Spleen (tissue), 13 donors: ENCODE measurements at places on chromosomes 5 and 9.

GRCh38 chr9:69093471-69094103, 58.0 kb downstream of the FXN start:
- no peak for DNase-seq

DNA sequence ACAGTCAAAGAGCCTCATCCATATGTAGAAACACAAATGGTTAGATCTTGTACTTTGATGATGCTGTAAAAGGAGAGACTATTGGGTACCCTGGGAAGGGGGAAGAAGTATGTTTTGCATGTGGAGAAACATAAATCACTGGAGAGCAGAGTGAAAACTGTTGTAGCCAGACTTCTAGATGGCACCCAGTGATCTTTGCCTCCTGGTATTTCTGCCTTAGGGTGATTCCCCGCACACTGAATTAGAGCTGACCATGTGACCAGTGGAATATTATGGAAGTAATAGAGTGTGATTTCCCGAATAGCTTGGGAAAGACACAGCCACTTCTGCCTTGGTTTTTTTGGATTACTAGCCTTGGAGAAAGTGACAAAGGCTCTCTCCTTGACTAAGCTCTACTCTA, 174.3 kb downstream of the LPAR1 start:
- no peak for DNase-seq

GRCh38 chr9:27292659-27293405, 4.1 kb downstream of the EQTN start:
- no peak for DNase-seq

- DNase-seq, result peak; percentile 38
Observed at GRCh38 chr9:134606951-134607731, 34.5 kb upstream of the COL5A1 start.

GRCh38 chr5:96896806-96897205, 20.5 kb downstream of the ERAP2 start:
- DNase-seq, result peak; percentile 86

- DNase-seq, result no peak
Observed at GRCh38 chr5:93076096-93076495, 504.9 kb downstream of the NR2F1-AS1 start.

- no peak for DNase-seq
Observed at GRCh38 chr5:10704949-10705621, 55.9 kb downstream of the DAP start.

- no peak for DNase-seq
Observed at GRCh38 chr9:84969084-84969483, 299.6 kb downstream of the NTRK2 start.

DNA sequence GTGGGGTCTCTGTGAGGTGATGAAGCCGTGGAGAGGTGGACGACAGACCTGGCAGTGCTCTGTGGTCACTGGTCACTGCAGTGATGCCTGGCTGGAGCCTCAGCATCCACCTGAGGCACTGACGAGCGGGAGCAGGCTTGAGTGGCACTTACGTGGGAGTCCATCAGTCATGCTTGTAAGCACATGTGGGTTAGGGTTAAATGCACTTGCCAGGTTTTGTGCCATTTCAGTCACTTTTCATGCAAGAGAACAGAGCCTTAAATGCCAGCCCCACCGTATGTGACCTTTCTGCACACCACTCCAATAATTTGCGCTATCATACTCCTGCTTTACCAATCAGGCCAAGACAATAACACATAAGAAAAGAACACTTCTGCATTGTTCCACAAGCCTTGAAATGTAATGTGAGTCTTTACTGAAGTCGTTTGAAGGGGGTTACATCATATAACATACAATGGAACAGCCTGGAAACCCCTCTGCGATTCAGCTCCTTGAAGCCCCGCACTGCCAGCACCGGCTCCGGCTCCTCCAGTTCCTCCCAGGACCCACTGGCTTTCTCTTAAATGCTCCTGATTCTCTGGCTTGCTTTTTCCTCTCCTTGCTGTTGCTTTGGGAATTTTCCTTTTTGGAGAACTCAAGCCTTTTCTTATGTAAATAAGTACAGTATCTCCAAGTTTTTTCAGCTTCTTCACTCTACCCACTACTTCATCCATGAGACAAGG, 59.4 kb upstream of the CTXN3 start:
- DNase-seq, result no peak

DNA sequence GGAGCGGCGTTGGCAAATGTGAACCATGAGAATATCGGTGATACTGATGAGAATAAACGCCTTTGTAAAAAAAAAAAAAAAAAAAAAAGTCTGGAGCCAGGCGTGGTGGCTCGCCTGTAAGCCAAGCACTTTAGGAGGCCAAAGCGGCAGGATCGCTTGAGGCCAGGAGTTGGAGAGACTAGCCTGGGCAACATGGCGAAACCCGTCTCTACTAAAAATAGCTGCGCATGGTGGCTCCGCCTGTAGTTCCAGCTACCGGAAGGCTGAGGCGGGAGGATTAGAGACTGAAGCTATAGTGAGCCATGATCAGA, 425 bp upstream of the NFX1 start:
- DNase-seq, result no peak

GRCh38 chr9:101480386-101480785, 44.8 kb upstream of the ALDOB start:
- DNase-seq, result no peak

DNA sequence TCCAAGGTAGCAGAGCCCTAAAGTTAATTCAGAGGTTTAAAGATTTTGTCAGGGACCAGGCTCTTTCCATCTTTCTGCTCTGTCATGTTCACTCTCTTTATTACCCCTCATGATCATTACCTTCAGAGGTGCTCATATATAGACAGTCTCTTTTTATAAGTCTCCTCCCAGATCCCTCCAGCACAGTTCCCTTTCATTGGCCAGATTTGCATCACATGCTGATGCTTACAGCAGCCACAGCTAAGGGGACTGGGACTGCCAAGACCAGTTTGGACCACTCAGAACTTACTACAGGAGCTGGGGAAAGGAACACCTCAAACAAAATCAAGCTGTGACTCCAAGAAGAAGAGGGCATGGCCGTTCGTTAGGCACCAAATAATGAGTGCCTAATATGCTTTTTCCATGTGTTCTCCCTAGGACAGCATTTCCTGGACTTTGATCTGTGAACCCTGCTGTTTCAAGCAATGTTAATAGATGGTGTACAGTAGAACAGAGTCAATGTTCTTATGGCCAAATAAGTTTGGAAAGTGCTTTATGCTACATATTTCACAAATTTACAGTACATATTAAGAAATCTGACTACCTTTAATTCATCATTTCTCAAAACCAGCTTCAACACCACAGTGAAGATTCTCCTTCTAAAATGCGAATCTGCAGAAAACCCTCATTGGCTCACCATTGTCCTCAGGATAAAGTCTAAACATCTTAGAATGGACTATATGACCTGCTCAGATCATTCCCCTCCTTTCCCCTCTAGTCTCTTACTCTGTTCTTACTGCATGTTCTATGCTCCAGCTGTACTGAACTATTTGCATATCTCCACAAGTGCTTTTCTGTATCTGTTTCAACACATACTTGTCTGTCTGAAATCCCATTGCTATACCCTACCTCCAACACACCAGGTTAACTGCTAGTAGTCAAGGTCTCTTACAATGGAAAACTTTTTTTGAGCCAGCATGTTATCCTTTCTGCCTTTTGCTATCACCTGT, 3.4 kb downstream of the C5orf58 start:
- DNase-seq, result no peak

- no peak for DNase-seq
Observed at GRCh38 chr5:88756953-88757352, 126.0 kb downstream of the MEF2C start.

GRCh38 chr5:88740604-88741185, 142.3 kb downstream of the MEF2C start:
- no peak for DNase-seq

DNA sequence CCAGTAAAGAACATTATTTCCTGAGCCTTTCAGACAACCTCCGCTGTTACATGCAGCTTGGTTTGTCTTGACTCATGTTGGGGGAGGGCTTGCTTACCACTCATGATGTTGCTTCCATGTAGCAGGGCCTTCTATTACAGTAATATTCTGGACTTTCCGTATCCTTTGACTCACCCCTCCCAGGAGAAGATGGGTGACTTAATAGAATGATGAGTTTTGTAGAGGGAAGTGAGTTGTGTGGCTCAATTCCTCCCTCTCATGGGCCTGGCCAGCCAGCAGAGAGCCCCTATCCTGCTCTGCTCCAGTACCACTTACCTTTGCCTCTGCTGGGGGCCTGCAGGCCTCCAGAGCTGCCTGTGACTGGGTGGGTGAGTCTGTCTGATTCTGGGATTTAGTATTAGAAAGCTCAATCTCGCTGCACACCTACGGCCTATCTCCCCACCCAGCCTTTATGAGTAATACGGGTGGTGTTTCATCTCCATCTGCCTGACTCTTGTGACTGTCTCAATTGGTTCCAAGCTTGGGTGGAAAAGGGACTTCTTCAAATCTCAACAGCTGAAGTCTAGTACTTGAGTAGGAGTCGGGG, 52.6 kb upstream of the KLF9 start:
- no peak for DNase-seq

- no peak for DNase-seq
Observed at GRCh38 chr9:135728436-135729110, 26.6 kb downstream of the KCNT1 start.

- no peak for DNase-seq
Observed at GRCh38 chr5:35622974-35623373, 5.3 kb downstream of the SPEF2 start.

- DNase-seq, result no peak
Observed at GRCh38 chr5:74950836-74951515, 84.8 kb upstream of the FAM169A start.

- peak; percentile 65 for DNase-seq
Observed at GRCh38 chr5:31193591-31194467, at the start of gene CDH6. TSS of gene CDH6 (plus strand) at chr5:31193686. CDS start at chr5:31267474, 73,788 bp downstream.
